Kidney (tissue), 22 donors: ENCODE measurements at places on chromosomes 3 and 15. TPM values are rescaled to one million over a fixed set of nuclear protein-coding genes. Genes with fewer than 3 reads are reported as not detected.

SH2D7 gene
- not detected for total RNA-seq

TM4SF18 gene
- 19.7 TPM for total RNA-seq

KLHL6 gene
- 9.8 TPM for total RNA-seq

FOXB1 gene
- total RNA-seq = not detected

LDHAL6B gene
- not detected for total RNA-seq

VIPR1 gene
- total RNA-seq = 4.9 TPM
